Astrocyte of the hippocampus (primary cell): ENCODE measurements at places on chromosomes 4 and X.

- no peak for DNase-seq
Measured at GRCh38 chrX:148662014-148662413, 161.6 kb downstream of the AFF2 start.

DNA sequence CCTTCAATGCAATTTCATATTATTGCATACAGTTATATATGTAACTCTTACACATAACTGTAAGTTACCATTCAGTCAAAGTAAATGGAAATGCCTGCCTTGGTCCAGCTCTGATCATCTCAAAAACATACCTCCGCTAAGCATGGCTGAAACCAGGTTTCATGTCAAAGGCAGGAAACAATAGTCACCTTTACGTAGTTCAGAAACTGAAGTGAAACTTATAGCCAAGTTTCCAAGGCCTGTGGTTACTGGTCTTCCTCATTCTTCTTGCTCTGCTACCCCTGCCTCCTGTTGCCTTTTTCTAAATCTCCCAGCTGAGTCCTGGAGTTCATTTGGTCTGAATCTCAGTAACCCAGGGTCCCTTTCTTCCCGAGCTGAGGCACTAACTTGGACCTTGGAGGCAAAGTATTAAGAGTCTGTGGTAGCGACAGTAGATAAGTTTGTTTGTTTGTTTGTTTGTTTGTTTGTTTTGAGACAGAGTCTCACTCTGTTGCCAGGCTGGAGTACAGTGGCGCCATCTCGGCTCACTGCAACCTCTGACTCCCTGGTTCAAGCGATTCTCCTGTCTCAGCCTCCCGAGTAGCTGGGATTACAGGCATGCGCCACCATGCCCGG, 30.8 kb downstream of the DAPP1 start:
- DNase-seq, result no peak

- peak; percentile 39 for DNase-seq
Measured at GRCh38 chr4:38030023-38030422, 69.8 kb downstream of the PTTG2 start.

GRCh38 chr4:176340871-176341685, 21.3 kb downstream of the SPCS3 start:
- DNase-seq, result peak; percentile 55

- no peak for DNase-seq
Measured at GRCh38 chr4:108965016-108965415, 202.2 kb upstream of the ETNPPL start.

DNA sequence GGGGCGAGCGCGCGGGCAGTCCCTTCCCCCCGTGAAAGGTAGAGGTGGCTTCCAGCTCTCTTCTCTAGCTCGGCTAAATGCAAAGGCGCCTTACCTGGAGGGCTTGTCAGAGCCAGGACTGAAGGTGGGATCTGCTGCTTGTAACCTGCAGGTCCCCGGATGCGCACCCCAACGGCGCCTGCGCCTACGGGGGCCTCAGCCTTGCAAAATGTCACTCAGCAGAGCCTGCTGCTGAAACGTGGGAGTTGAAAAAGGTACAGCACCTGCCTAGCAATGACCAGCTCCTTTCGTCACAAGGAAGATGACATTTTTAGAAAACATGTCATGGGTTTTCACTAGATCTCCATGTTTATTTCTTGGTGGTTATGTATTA, 583 bp downstream of the ABHD18 start:
- peak; percentile 54 for DNase-seq

GRCh38 chrX:39431893-39432292, 630.6 kb downstream of the MID1IP1 start:
- DNase-seq, result no peak

- DNase-seq, result peak; percentile 86
Measured at GRCh38 chr4:61200187-61200915, at the start of gene ADGRL3. ADGRL3 (plus strand) TSS chr4:61200326.

DNA sequence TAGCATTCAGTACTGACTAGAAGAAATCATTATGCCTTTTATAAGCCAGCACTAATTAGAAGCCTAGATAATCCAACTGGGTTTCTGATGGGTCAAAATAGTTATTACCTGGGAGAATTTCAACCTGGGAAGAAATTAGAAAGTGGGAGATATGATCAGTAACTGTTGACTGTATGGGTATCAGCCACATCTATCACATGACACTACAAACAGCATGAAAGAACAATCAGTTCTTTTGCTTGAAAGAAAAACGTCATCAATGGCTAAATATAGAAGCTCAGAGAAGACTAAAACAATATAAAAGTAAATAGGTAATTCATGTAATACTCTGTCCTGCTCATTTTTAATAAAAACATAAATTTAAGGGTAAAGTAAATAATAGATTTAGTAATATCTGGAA, 145.1 kb downstream of the CAMK2D start:
- no peak for DNase-seq

- no peak for DNase-seq
Measured at GRCh38 chrX:153060095-153060445, 3.8 kb downstream of the PNMA3 start.

DNA sequence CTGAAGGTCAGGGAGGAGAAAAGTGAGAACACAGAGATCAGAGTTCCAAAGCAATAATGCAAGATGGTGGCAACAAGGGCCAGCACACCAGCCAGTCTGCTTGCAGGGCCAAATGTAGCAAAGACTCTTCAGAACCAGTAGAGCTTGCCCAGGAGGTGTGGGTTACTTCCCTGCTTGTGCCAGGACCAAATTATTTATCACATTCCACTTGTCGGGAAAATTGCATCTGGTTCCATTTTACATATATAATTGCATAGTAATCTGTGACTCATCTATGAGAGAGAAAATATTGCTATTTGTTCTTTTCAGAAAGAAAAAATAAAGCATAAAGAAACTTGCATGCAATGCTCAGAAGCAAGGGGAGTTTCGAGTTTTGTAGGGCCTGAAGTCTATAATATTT, 41.4 kb downstream of the MAML3 start:
- no peak for DNase-seq

GRCh38 chr4:151193414-151193813, 83.5 kb upstream of the PRSS48 start:
- no peak for DNase-seq

DNA sequence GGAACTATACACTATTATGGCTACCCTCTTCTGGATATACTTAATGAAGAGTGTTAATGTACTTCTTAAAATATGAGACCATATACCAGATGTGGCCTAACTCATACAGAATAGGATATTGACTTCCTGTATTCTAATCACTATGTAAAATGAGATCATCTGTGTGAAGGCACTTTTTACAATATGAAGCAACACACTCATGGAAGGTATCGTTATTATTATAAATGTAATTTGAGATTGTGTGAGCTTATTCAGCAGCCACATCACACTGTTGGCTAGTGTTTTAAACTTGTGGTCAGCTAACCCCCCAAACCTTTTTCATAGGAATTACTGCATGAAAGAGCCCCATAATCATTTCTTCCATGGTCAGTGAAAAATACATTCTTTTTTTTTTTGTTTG, 281.8 kb upstream of the TEX13A start:
- DNase-seq, result peak; percentile 2

DNA sequence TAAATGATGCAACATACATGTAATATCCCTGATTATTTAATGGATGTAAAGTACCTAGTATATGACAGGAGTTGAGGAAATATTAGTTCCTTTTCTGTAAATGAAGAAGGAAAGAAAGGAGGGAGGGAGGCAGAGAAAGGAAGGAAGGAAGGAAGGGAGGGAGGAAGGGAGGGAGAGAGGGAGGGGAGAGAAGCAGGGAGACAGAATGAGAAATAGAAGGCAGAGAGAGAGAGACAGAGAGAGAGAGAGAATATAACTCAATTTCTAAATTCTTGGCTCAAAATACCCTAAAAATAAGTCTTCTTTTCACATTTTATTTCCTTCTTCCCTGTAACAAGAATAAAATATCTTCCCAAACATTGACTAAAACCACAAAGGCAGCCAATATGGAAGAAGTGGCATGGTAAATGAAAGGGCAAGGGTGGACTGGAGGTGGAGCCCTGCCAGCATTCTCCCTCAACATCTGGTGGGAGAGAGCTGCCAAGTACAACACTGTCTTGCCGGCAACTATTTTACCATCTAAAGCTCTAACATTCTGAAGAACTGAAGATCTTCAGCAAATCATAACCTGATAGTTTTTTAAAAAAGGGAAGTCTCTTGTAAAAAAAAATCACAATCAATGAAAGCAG, 245.1 kb downstream of the PPP3CA start:
- peak; percentile 77 for DNase-seq

- no peak for DNase-seq
Measured at GRCh38 chr4:183256343-183256742, 63.7 kb downstream of the CLDN22 start.

GRCh38 chr4:152676052-152676854, 3.5 kb downstream of the TMEM154 start:
- no peak for DNase-seq

DNA sequence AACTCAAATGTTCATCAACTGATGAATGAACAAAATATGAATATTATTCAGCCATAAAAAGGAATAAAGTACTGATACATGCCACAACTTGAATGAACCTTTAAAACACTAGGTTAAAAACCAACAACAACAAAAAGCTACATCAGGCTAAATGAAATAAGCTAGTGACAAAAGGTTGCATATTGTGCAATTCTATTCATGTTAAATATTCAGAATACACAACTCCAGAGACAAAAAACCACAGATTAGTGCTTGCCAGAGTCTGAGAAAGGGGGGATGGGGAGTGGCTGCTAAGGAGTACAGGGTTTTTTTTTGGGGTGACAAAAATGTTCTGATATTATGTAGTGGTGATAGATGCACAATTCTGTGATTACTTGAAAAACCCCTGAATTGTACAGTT, 58.5 kb downstream of the HAUS3 start:
- DNase-seq, result no peak

- DNase-seq, result no peak
Measured at GRCh38 chr4:18934197-18934596, 912.6 kb upstream of the LCORL start.

DNA sequence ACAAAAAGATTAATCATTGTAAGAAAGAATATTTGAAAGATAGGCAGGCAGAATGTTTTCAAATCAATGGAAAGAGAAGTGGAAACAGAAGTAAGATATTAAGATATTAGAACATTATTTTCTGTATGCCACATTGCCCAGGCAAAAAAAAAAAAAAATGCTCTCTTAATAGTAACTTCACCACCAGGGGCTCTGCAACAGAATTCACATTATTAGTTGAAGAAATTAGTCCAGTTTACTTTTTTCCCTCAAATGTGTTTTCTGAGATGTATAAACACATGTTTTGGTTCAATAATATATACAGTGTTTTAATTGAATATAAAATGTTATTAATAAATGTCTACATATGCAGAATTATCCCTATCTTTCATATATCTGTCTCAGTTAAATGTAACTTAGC, 78.0 kb upstream of the ADAD1 start:
- DNase-seq, result no peak

GRCh38 chr4:5515646-5516045, 192.7 kb downstream of the EVC2 start:
- no peak for DNase-seq

DNA sequence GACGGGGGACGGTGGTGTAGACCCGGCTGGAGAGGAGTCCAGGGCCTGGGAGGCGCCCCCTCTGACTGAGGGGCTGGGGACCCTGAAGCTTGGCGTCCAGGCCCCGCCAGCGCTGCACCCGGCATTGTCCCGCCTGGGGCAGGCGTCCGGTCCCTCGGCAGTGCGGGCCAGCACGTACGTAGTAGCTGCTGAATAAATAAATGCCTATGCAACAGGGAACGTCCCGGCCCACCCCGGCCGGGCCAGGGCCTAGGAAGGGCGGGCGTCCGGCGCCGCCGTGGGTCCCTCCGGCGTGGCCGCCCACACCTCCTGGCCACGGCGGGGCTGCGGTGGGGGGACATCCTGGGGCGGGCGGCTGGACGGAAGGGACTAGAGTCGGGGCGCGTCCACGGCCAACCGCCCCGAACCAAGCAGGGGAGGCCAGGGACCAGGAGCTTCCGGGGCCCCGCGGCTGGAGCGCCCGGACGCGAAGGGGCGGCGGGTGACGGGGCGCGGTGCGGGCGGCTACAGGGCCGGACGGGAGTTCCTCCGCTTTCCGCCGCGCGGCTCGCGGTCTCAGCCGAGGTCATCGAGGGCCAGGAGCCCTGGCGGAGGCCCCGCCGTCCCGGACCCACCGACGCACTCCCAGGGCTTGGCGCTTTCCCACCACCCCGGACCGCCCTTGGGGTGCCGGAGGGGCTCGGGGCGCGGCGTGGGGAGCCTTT, 886 bp upstream of the WWC2 start:
- peak; percentile 87 for DNase-seq

GRCh38 chrX:41118156-41118555, 32.9 kb downstream of the USP9X start:
- DNase-seq, result no peak

DNA sequence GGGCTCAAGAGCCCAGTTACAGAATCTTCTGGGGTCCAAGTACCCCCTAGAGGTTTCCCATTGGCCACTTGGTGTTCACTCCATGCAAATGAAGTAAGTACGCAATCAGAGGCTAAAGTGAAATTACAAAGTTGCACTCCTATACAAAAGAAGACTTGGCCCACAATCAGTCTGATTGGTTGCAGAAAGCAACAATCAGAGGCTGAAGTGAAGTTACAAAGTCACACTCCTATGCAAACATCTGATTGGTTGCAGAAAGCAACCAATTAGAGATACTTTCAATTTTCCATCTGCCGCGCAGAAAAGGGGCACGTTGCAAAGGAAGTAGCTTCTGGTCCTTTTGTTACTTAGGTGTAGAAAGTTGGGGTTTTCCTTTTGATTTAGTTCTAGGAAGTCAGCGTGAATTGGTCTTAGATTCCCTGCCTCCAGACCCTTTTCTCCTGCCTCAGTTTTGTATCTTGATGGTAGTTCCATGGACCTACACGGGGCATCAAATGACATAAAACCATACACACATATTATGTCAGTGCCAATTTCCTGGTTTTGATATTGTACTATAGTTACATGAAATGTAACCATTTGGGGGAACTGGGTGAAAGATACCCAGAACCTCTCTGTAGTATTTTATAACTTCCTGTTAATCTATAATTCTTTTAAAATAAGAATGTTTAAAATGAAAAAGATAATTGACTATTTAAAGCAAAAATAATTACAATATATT, 12.4 kb upstream of the PIN4 start:
- no peak for DNase-seq

- no peak for DNase-seq
Measured at GRCh38 chr4:10671366-10671765, 13.2 kb downstream of the CLNK start.

DNA sequence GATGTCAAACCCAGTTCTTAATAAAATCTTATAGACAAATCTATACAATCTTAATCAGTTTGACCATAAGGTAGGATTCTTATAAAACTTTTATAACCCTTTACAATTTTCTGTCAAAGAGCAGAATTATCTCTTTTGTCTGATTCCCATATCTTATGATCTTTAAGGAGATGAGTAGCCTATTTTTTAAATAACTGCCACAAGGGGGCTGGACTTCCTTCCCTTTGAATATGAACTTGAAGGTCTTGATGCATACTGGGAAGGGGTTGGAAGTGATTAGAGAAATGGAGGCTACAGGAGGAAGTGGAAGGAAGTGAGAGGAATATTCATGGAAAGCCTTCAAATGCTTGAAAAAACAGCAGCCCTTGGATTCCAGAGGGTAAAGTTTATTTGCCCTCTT, 111.1 kb downstream of the APOOL start:
- no peak for DNase-seq

DNA sequence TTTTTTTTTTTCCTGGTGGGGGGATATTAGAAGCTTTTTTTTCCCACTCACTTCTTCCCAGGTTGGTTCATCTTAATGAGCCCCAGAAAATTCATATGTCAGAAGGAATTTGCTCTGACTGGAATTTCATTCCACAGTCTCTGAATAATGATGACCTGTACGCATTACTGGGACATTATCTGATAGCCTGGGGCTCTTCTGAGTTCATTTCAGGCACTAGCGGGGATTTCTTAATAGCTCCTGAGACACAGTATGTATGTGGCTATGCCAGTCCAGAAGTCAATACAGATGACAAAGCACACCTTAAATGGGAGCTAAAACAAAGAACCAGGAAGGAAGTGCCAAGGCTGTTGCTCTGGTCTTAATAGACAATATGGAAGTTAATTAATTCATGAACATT, 295.2 kb upstream of the IGFBP7 start:
- DNase-seq, result peak; percentile 60
